Fibroblast of lung (primary cell): ENCODE measurements at places on chromosomes 7 and 10. TPM values are rescaled to one million over a fixed set of nuclear protein-coding genes. Genes with fewer than 3 reads are reported as not detected.

Gene FOXK1
- polyA plus RNA-seq = 5.2 and 8.2 TPM in 2 replicates

GRCh38 chr10:15393139-15393825, 22.2 kb upstream of the FAM171A1 start:
- no peak for DNase-seq

GRCh38 chr7:43220250-43220649, 107.8 kb downstream of the HECW1 start:
- DNase-seq = peak; percentile 76

GRCh38 chr10:100730725-100731406, 14.5 kb upstream of the PAX2 start:
- DNase-seq = peak; percentile 18

DNA sequence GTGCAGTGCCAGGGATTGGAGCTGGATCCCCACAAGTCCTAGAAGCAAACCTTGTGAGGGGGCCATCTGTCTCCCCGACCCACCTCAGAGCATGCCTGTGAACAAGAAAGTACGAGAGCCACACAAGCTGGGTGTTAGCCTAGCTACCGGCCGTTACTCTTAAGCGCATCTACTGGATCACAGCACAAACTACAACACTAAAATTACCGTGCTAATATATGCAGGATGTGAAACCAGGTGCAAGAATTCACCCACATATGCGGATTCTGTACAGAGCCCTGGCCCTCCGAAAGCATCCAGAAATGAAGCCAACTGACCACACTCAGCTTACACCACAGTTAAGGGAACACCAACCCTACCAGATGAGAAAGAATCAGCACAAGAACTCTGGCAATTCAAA, 16.0 kb upstream of the PRSS1 start:
- DNase-seq = no peak

- no peak for DNase-seq
Observed at GRCh38 chr10:86254081-86254480, 112.5 kb downstream of the GRID1 start.

GRCh38 chr7:128883622-128884448, 21.2 kb downstream of the ATP6V1F start:
- peak; percentile 71 for DNase-seq

DNA sequence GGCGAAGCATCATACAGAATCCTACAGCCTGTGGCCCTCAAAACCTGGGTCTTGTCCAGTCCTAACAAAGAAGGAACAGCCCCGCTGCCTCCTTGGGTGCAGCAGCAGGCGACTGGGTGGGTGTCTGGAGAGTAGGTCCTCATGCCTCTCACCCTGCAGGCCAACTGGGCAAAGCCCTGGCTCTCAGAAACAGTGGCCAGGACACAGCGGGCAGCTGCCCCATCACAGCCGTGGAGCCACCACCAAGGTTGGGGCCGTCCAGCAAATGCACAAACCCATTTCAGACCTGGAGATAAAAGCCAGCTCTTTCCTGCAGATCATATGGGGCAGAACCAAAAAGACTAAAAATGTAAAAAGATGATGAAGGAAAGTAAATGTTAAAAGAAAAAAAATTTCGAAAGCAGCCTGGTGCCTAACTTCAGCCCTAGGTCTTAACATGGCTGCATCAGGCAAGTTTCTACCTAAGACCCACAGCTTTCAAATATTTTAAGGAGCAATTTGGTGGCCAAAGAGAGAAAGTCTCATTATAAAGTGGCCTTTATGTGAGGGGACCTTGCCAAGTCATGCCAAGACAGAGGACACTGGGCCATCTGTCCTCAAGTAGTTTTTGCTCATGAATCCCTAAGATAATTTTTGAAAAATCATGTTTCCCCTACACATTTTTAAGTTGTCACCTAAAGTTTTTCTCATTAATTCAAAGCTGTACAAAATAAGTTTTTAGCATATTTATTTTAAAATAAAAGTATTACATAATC, 142.1 kb downstream of the PAXIP1 start:
- DNase-seq = no peak

DNA sequence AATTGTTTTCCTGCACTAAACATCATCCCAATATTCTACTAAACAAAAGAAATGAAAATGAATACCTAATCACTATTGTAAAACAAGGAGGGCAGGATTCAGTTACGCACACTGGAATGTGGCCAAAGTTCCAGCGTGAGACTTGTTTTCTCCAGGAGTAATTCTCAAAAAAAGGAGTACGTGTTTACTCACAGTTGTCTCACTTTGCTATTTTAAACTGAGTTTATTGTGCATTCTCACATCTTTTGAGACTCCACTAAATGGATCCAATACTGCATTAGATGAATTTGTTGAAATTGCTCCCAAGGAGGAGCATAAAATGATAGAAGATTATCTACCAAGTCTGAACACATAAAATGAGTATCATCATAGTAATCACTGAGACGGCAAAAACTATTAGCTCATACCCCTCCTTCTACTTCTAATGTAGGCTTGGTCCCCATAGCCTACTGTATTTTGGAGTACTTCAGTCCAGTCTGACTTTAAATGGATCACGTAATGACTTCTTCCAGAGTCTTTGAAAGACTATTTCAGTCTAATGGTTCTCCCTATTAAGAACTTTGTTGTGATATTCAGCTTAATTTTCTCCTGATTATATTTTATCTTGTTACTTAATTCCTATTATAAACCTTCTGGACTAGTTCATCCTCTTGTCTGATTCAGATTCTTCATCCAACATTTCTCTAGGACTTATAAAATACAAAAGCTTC, 3.8 kb downstream of the GRM3 start:
- DNase-seq = no peak

DNA sequence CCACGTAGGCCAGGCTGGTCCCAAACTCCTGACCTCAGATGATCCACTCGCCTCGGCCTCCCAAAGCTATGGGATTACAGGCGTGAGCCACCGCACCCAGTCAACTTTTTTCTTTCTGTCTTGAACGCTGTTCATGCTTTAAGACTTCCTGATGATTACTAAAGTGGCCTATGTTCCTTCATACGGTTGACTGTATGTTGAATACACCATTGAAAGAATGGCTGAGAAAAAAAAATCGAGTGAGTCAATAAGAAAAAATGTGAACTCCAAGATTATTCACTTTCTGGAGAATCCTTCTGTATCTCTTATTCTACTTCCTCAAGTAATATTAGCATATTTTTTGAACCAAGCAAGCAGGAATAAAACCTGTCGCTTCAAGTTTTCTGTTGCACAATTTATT, 955.0 kb downstream of the GATA3 start:
- no peak for DNase-seq

- no peak for DNase-seq
Observed at GRCh38 chr10:932589-932988, 1.1 kb upstream of the LARP4B start.

DNA sequence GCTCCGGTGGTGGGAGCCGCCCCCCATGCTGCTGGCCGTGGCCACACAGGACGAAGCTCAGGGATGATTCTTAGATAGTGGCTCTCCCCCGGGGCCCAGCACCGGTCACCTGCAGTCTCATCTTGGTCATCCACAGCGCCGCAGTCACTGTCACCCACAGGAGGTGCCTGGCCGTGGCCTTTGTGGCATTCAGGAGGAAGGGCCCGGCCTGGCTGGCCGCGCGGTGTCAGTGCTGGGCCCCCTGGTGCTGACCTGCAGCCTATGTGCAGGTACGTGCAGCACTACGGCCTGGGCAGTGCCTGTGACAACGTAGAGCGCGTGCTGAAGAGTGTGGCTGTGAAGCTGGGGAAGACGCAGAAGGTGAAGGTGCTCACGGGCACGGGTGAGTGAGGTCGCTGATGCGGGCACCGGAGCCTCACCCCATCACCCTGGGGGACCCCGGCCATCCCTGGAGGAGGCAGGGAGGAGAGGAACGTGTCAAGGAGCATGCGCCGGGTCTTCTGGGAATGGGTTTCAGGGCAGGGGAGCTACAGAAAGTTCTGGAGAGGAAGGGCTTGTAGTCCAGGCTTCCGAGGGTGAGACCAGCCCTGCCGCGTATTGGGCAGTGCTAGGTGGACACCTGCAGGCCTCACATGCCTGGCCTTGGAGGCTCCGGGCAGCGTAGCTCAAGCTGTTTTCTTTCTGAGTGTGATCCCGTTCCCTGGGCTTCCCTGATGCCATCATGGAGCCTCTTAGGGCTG, 5.0 kb downstream of the SPRN start:
- no peak for DNase-seq
